Activated T-helper 9 cell treated with anti-CD3 and anti-CD28 coated beads, Interleukin-2, amount 50 U/mL, for 16 hours (primary cell): ENCODE measurements at places on chromosomes 5 and 9.

DNA sequence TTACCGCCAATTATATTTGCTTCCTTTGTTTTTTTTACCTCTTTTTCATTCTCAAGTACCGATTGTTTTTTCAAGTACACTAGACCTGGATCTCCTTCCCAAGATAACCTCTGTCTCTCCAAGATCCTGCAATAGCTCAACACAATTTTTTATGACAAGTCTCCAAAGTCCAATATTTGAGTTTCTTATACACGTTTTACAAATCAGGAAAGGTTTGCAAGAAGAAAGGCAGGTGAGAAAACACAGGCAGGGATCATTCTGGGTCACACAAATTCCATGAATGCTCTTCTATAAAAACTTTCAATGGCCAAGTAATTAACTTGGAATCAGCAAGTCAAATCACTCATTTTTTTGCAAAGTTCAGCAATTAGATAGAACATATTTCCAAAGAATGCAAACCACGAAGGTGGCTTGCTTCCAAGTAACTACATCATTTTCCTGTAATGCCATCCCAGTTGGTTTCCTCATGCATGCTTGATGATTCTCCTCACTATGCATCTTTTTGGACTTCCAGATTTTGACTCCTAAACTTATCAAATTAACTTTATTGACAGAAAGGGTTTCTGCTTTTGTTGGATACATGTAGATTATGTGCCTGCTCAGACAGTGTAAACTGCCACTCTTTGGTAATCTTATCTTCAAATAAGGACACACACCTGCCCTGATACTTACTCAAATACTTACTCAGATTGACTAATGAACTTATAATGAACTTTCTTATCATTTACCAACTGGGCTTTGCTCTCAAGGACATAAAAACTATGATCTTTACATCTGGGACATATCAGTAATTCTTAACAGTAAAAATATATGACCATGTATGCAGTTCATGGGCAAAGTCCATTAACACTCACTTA lies 24.7 kb upstream of the IFNE start:
- DNase-seq: no peak

GRCh38 chr5:6557807-6558575 lies 74.9 kb downstream of the NSUN2 start:
- DNase-seq: no peak

DNA sequence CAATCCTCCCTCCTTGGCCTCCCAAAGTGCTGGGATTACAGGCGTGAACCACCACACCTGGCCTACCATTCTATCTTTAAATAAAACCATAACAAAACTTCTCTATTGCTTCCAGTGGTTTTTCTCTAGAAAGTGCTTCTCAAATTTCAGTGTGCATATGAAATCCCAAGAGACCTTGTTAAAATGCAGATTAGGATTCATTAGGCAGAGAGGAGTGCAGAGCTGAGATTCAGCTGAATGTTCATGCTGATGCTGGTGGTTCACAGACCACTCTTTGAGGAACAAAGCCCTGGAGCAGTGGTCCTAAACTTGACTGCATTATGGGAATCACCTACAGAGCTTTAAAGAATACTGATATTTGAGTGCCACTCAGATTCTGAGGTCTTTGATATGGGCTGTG lies 28.2 kb downstream of the CARD6 start:
- DNase-seq: no peak

GRCh38 chr5:173744551-173744950 lies 128.1 kb upstream of the BOD1 start:
- DNase-seq: no peak

- DNase-seq: no peak
Observed at GRCh38 chr5:113169720-113170119, 193.1 kb downstream of the DCP2 start.

DNA sequence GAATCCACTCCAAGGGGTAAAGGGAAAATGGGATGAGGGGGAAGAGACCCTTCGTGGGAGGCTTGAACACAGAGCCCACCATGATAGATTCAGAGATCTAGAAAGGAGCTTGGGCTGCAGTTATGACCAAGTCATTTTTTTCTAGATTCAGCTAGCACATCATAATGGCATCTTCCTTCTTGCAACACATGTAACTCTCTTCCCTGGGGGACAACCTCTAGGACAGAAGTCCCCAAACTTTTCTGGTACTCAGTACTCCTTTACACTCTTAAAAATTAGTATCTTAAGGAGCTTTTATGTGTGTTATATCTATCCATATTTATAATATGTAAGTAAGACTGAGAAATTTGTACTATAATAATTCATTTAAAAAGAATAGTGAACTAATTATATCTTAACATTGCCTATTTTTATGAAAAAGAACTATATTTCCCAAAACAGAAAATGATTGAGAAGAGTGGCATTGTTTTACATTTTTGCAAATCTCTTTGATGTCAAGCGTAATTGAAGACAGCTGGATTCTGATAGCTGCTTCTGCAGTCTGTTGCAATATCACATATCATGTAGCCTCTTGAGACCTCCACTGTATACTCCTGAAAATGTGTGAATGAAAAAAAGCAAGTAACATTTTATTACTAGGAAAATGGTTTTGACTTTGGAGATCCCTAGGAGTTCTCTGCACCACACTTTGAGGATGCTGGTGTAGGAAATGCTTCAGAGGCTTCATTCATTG lies 875 bp downstream of the ACO1 start:
- no peak for DNase-seq

DNA sequence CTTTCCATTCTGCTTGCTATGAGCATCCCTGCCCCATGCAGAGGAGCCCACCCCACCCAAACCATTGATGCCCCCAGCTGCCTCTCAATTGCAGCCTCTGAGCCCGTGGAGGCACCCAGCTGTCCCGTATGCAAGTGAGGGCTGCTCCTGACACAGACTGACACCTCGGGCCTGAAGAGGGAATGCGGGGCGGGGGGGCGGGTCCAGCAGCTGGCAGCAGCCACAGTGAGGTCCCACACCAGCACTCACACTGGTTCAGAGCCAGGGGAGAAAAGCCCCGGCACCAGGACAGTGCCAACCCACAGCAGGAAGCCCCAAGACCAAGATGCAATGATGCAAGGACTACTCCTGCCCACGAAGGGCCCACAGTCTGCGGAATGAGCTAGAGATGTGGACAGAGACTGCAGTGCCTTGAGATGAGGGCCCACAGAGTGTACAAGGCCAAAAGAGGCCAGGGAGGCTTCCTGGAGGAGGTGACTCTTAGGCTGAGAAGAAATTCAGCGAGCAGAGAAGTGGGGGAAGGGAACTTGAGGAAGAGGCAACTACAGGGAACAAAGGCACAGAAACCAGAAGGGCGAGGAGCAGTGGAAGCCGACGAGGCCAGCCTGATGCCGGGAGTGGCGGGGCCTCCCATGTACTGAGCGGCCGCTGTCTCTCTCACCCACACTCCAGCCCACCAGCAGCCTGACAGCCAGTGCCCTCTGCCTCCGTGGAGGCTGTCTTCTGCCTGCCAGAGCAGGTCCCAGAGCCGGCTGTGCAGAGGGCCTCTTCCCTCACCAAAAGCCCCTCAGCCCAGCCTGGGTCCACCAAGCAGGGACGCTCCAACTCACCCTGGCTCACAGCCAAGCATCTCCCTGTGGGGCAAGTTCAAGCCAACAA lies 9.2 kb downstream of the EEIG1 start:
- DNase-seq: no peak

- DNase-seq: no peak
Observed at GRCh38 chr5:118919016-118919415, 69.3 kb downstream of the DTWD2 start.

- no peak for DNase-seq
Observed at GRCh38 chr9:132572921-132573320, 9.5 kb upstream of the BARHL1 start.

GRCh38 chr9:131872702-131873101 lies 132.8 kb upstream of the RAPGEF1 start:
- DNase-seq: no peak
